ENCODE measurements at places on chromosomes 4 and X.
A peak's percentile ranks its signal among the peaks of the same experiment; 100 is the strongest.

DNA sequence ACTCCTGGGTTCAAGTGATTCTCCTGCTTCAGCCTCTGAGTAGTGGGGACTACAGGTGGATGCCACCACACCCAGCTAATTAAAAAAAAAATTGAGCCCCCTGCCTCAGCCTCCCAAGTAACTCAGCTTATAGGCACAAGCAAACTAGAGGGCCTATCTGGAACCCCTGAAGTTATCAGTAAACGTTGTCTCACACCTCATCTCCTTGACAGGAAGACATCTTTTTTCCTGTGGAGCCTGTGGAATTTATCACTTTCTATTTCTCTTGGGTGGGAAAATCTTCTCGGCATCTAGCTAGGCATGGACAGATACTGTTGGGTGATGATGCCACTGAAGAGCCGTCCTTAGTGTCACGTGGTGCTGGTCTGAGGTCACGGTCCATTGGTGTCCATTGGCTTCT is 171.3 kb downstream of the SOWAHB start:
- no peak for DNase-seq

- no peak for DNase-seq
These were observed 1480.3 kb downstream of the C4orf33 start for GRCh38 chr4:130576218-130576617.

DNA sequence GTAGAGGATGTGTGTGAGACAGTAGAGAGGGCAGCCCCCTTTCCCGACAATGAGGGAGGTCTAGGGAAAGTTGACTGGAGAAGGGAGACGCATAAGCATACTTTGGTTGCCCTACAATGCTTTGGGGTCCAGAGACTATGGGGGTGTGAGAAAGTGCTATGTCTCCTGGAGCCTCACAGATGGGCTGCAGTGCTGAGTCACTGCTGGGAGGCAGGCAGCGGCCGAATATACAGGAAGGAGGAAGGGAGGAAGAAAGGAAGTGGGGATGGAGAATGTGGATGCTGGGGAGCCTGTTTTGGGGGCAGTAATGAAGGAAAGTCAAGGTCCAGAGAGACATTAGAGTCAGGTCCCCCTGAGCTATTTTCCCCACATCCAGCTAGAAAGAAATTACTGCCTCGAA is 12.7 kb downstream of the DRP2 start:
- no peak for DNase-seq

GRCh38 chr4:3384771-3385710 is 56.7 kb upstream of the HGFAC start:
- peak; percentile 87 for DNase-seq

DNA sequence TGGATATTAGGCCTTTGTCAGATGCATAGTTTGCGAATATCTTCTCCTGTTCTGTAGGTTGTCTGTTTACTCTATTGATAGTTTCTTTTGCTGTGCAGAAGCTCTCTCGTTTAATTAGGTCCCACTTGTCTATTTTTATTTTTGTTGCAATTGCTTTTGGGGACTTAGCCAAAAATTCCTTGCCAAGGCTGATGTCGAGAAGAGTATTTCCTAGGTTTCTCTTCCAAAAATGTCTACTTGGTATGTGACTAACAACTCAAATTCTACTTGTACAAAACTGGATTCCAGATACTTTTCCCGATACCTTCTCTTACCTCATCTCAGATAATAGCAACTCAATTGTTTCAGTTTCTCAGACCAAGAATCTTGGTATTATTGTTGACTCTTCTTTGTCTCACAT is 142.4 kb upstream of the GLRA2 start:
- no peak for DNase-seq

DNA sequence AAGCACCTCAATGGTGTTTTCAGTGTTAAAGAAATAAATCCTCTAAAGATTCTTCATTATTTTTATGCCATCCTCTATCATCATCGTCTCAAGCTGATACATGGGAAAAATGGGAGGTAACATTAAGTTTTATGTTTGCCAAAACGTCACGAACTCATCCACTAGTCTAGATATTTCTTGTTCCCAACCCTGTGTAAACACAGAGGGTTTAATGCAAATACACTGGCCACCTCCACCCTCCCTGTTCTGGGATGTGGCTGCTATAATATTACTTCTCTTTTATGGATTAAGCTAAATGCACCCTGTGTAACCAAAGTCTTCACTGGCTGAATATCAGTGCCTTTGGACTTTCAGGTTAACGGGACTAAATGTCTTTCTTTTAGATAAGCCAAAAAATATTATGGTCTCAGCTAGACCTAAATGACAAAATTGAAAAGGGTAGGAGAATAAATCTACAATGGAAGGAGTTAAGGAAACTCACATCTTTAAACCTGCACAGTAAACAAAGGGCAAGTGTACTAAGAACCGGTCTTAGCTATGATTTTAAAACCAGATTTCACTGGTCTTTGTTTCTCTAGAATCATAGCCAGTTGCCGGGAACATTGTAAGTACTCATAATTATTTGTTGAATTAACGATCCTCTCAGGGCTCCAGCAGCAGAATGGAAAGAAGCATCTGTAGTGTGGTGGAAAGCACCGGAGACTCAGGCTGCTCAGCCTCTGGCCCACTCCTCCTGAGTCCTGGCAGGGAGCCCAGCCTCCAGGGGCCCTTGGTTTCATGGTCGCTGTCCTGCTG is 103.5 kb upstream of the NOCT start:
- DNase-seq, result no peak

DNA sequence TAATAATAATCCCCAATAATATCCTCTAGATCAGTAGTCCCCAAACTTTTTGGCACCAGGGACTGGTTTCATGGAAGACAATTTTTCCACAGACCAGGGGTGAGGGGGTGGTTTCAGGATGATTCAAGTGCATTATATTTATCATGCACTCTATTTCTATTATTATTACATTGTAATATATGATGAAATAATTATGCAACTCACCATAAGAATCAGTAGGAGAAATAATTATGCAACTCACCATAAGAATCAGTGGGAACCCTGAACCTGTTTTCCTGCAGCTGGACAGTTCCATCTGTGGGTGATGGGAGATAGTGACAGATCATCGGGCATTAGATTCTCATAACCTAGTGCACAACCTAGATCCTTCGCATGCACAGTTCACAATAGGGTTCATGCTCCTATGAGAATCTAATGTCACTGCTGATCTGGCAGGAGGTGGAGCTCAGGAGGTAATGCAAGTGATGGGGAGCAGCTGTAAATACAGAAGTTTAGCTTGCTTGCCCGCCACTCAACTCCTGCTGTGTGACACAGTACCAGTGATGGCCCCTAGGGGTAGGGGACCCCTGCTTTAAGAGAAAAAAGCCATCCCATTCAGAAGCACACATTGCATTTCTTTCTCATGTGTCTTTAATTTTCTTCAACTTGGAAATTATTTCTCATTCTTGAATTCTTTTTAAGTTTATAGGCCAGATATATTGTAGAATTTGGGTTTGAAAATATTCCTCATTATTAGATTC is 16.0 kb upstream of the SH3RF1 start:
- DNase-seq, result no peak

DNA sequence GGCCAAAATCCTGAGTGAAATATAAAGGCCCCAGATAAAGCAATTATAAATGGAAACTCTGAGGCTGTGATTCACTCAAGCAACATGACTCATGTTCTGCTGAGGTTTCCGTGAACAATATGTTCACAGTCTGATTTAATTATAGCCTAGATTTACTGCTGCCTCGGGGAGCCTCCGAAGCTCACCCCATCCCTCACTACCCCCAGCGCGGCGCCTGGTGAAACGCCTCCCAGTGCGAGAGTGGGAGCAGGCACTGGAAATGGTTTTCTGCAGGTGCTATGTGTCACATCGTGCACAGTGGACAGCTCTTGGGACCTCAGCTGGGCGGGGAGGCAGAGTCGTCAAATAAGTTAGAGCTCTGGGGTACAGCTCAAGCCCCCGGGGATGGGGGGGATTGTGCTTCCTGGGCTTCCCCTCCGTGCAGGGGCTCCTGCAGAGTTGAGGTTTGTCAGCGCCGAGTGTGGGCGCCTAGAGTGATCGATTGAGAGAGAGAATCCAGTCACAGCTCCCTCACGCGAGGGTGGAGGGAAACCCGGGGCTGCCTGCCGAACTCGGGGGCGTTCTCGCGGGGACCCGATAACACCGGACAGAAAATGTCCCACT is 110.6 kb downstream of the PHKA2 start:
- peak; percentile 68 for DNase-seq

DNA sequence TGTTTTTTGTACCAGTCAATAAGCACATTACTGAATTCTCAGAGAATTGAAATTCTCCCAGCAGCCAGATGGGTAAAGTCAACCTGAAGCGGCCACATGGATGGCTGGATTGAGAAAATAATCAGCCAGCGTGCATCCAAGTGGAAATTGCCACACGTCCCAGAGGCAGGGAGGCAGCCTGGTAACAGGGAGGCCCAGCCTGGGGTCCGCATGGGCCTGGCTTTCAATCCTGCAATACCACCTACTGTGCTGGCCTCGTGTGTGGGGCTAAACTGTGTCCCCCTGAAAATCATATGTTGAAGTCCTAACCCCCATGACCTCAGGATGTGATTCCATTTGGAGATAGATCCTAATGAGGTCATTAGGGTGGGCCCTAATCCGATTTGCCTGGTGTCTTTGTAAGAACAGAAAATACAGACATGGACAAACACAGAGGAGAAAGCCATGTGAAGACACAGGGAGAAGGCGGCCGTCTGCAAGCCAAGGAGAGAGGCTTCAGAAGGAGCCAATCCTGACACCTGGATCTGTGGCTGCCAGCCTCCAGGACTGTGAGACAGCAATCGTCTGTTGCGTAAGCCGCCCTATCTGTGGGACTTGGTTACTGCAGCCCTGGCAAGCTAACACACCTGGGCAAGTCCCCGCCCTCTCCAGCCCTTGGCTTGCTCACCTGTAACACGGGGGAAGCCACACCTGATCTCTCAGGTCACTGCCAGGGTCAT is 90.3 kb downstream of the JAKMIP1 start:
- DNase-seq, result no peak

GRCh38 chr4:88008122-88008742 is 797 bp downstream of the PKD2 start:
- DNase-seq, result peak; percentile 84

DNA sequence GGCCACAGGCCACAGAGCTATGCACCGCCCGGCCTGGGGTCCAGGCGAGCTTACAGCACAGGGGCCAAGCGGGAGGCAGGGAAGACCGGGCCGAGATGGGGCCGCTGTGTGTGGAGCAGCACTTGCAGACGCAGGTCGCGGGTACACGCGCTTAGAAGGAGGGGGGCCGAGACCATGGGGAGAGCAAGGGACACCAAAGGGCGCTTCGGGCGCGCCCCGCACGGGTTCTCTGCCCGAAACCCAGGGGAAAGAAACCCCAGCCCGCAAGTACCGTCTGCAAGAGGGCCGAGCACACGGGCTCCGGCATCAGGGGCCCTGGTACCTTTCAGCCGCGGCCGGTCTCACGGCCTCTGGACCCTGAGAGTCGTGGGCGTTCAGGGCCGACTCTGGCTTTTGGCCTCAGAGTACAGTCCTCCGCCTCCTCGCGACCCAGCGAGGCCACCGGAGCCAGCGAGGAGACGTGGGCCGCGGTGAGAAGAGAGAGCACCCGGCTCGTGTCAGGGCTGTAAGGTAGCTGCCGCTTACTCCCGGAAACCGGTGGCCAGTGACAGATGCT is 342 bp downstream of the EOLA2 start:
- DNase-seq, result peak; percentile 92

DNA sequence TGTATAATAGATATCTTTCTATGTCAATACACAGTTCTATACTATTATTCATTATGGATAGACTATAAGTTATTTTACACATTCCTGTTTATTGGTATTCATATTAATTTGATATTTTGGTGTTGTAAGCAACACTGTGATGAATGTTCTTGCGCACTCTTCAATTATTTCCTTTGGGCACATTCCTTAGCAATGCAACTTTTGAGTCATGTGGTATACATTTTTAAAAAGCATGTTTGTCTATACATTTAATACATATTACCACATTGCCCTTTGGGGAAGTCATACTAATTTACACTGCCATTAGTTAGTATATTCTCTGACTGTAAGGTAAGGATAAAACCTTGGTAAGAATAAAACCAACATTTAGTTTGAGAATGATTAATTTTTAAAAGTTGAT is 21.0 kb downstream of the FRAS1 start:
- no peak for DNase-seq

DNA sequence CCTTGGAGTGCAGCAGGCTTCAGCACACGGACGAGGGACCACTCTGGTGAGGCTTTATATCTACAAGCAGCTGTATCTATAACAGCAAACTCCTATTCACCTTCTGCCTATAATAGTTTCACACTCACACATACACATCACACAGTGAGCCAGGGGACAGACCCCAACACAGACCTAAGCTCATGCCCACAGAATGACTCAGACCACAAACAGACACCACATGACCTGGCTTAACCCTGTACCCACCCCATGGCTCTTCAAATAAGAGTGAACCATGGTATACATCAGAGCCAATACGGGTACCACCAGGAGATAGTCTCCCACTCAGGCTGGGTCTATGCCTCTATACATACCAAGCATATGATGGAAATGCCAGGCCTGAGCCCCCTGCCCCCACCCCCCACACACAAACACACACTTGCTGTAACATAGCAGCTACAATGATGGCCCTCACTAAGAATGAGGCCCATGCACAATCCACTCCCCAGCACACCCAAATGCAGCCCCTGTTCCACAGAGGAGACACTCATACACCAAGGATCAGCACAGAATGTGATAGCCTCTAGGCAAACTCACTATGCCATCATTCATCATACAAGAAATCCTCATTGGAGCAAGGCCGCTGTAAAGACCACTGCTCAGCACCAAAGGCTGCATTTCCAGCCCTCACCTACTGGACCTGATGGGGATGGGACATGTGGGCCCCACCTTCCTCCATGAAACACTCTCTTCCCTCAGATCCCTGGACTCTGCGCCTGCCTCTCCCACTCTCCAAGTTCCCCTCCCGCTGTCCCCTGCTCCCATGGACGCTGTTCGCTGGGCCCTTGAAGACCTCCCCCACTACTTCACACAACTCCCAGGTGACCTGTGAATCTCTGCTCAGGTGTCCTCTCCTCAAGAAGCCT is 62.1 kb upstream of the XIAP start:
- DNase-seq, result peak; percentile 27

GRCh38 chr4:86822136-86822535 is 27.0 kb downstream of the SLC10A6 start:
- no peak for DNase-seq

DNA sequence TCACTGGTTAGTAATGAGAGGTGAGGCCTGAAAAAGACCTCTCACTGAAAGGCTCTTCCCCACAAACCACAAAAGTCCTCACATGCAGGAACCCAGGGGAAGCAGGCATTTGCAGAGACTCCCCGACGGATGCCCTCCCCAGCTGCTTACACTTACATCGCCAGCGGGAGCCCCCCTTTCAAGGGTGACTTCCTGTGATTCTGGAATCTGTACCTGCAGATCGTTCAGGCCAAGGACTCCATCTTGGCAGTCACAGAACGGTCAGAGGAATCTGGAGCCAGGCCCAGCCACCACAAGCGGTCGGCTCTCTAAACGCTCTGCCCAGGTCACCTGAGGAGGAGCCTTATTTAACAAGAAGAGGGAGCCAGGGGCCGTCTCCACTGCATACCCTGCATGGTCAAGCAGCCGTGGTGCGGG is 71.3 kb upstream of the STS start:
- no peak for DNase-seq

DNA sequence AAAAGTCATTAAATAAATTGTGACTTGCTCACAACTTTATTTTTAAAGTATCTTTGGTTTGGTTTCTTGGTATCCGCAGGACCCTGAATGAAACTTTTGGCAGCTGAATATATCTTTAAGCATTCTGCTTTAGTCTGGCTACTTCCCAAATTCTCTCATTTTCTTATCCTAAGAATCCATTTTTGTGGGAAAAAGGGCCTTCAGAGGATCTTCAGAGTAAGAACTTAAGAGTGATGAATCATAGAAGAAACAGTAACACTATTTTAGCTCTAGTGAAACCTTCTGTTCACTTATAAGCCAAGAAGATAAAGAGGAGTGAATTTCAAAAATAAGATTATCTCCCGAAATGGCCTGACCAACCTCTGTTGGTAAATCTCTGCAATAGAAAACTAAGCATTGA is 540.6 kb upstream of the MAGEB18 start:
- DNase-seq, result no peak

Measured in spleen (tissue), 13 donors.